ENCODE measurements at places on chromosomes 3 and 15. TPM values are rescaled to one million over a fixed set of nuclear protein-coding genes. Genes with fewer than 3 reads are reported as not detected.

The GPR156 gene
- 0.29 TPM for total RNA-seq

The CFAP91 gene
- 0.58 TPM for total RNA-seq

DNA sequence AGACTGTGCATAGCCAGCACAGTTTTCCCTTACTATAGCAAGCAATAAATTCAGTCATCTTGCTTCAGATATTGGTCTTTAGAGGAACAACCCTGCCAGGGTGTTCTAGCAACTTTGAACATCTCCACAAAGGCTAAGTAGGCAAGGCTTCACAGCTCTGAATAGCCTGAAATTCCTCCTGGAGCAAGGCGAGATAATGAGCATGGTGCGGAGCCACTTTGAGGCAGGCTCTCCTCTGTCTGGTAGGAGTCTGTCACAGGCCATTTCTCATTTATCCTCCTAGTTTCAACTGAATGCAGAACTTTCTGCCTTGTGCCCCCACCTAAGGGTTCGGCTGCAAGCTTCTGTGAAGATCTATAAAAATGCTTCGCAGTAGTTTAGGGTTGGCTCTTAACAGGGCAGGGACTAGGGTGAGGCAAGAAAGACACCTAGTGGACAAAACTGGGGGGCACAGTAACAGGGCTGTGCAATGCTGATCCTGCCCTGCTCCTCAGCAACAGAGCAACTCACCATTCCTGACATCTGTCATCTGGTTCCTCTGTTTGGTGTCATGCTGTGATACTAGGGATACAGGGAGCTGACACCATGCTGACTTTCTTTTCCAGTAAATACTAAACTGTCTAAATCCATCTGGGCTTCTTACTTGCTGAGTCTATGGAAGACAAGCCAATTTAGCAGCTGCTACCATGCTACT lies 16.6 kb upstream of the EHHADH start:
- DNase-seq = no peak

- no peak for DNase-seq
Measured at GRCh38 chr15:70453238-70453637, 310.1 kb downstream of the UACA start.

- no peak for DNase-seq
Measured at GRCh38 chr15:88664151-88664778, 25.4 kb downstream of the ISG20 start.
